Activated T-cell treated with anti-CD3 and anti-CD28 coated beads, Interleukin-2, amount 50 U/mL, for 4 hours (primary cell): ENCODE measurements at places on chromosomes 5 and 9. TPM values are rescaled to one million over a fixed set of nuclear protein-coding genes. Genes with fewer than 3 reads are reported as not detected.
A peak's percentile ranks its signal among the peaks of the same experiment; 100 is the strongest.

GRCh38 chr5:96157841-96158291, 196.2 kb upstream of the ELL2 start:
- DNase-seq = no peak

The HNRNPK gene
- 948 TPM for total RNA-seq

DNA sequence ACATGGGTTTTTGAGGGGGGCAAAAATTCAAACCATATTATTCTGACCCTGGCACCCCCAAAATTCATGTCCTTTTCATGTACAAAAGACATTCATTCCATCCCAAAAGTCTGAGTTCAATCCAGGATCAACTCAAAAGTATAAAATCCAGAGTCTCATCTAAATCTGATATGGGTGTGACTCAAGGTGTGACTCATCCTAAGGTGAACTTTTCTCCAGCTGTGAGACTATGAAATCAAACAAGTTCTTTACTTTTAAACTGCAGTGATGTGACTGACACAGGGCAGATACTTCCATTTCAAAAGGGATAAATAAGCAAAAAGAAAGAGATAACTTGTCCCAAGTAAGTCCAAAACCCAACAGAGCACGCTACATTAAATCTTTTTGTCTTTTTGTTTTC, 20.6 kb upstream of the CYLC2 start:
- DNase-seq = no peak

GRCh38 chr9:21933281-21933680, 60.9 kb downstream of the CDKN2A start:
- no peak for DNase-seq

DNA sequence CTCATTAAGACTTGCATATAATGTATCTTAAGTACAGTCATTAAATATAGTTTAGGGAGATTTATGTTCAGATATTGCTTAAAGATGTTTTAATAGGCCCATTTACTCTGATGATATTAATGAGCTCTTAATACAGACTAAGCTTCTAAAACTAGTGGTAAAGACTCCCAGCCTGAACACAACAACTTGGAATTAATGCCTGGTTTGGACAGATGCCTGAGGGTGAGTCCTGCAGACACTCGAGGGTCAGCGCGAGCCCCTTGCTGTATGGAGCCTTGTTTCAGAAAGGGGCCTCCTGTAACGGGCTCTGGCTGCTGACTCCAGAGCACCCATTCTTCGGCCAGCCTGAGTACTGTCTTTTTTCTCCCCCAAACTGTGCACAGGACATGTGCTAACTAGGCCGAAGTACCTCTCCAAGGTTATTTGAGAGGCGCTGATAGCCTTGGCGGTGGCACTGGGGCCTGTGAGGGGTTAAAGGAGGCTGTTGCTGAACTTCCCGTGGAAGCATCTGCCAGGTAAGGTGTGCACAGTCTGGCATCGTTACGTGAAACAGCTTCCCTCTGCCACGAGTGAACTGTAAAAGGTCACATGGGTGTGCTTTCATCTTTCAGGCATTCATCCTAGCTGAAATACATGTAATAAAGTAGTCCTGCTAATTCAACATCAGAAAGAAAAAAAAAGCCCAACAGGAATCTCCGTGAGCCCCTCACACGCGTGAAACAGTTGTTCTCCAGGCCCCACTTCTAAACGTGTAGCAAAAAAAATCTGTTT, 113.4 kb downstream of the MVB12B start:
- no peak for DNase-seq

The SCGB3A2 gene
- not detected for total RNA-seq

- DNase-seq = peak; percentile 7
Measured at GRCh38 chr5:81750308-81751008, 439 bp downstream of the SSBP2 start.

The SLC26A2 gene
- 7.9 TPM for total RNA-seq

- no peak for DNase-seq
Measured at GRCh38 chr9:22813529-22813928, 366.9 kb downstream of the DMRTA1 start.

DNA sequence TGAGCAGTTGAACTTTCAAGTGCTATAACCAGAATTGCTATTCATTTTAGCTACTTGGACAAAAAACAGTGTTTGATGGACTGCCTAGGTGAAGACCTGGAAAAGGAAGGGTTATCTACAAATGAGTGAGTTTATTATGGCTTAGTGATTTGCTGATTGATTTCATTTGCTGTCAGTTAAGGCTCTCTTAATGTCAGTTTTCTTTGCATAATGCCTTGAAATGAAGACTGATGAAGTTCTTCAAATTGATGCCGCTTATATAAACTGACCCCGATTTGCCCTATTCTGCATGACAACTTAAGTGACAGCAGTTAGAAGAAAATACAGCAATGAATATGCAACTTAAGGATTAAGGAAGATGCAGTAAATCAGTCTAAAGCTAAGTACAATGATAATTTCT, 332.6 kb downstream of the CCDC171 start:
- DNase-seq = no peak

The SEMA6A gene
- total RNA-seq = 0.92 TPM
